ENCODE measurements at places on chromosomes 13 and 19.

DNA sequence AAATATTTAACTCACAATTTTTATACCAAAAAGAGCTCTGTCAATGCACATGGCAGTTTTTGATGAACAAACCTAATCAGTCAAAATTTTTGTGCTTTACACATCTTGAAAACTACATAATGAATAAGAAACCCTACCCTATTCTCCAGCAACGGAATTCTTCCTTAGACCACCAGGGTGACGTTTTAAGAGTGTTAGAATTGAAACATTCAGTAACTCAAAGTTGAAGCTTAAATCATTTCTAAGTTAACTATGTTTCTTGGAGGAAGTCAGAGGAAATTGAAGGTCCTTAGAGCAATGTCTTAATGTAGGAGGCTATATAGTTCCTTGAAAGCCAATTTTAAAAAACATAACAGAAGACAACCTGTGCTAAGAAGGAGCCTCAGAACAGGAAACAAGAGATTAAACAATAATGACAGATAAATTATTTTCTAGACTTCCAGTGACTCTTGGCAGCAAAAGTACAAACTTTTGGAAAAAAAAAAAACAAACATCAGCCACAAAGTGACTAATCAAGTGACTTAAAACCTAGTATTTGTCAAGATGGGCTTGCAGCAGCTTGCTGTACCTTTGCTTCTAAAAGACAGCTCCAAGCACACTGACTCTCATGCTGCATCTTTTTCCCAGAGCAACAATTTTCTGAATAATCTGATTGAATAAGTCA is 6.2 kb downstream of the SPRY2 start:
- peak; percentile 36 for DNase-seq

DNA sequence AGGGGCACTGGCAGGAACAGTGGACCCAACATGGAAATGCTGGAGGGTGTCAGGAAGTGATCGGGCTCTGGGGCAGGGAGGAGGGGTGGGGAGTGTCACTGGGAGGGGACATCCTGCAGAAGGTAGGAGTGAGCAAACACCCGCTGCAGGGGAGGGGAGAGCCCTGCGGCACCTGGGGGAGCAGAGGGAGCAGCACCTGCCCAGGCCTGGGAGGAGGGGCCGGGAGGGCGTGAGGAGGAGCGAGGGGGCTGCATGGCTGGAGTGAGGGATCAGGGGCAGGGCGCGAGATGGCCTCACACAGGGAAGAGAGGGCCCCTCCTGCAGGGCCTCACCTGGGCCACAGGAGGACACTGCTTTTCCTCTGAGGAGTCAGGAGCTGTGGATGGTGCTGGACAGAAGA is 4.1 kb downstream of the KLK2 start:
- no peak for DNase-seq

DNA sequence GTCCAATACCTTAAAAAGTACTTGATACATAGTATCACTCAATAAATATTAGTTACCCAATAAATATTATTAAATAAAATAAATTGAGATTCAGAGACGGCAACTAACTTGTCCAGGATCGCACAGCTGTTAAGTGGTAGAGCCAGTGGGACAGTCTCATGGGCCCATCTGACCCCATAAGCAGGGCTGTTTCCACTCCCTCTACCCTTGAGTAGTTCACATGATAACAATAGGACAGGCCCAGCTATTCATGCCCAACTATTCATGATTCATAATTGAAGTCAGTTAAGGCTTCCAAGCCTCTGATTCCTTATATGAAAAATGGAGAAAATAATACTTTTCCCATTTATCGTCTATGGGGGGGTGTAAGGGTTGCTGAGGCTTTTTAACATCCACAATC is 78.2 kb downstream of the C13orf42 start:
- no peak for DNase-seq

DNA sequence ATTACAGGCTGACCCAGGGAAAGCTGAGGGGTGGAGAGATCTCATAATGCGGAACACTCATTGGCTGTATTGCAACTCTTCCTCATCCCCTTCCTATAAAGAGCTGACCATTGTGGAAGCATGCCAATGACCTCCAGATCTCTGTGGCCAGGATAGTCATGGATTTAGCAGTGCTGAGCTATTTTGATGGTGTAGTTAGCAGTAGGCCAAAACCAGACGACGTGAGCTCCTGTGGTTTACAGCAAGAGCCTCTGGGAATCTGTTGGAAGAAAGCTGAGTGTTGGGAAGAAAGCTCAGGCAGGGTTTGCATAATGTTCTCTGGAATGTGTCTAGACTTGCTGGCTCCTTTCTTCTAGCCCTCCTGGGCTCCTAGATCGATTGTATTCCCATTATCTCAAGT is 187.5 kb upstream of the GPC6 start:
- peak; percentile 5 for DNase-seq

GRCh38 chr19:3725640-3726310 is 17.6 kb downstream of the TJP3 start:
- peak; percentile 27 for DNase-seq

GRCh38 chr19:5191091-5191490 is 149.5 kb downstream of the PTPRS start:
- DNase-seq: peak; percentile 67

DNA sequence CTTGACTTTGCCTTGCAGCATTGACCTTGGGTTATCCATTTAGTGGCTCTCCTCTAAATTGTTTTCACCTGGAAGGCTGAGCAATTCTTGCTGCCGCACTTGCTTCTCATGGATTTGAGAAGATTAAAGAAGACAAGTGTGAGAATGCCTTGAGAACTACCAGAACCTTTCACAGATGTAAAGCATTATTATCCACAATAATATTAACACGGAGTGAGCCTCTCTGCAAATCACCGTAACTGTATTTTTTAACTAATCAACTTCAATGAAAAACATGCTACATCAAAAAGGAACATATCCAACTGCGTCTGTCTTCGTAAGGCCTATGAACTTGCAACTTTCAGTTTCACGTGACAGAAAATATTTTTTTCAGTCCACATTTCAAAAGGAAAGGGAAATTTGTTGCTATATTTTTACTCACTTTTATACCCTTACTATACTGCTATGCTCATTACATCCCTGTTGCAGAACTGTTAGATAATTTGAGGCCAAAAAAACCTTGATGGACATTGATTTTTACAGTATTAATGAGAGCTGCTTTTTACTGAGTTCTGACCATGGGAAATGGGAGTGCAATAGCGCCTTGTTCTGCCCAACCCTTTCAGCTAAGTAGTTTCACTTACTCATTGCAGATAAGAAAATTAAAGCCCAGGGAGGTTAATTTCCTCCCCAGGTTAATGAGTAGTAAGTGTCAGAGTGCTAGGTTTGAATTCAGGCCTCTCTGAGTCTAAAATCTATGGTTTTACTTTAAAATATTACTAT is 93.8 kb upstream of the RAP2A start:
- no peak for DNase-seq

DNA sequence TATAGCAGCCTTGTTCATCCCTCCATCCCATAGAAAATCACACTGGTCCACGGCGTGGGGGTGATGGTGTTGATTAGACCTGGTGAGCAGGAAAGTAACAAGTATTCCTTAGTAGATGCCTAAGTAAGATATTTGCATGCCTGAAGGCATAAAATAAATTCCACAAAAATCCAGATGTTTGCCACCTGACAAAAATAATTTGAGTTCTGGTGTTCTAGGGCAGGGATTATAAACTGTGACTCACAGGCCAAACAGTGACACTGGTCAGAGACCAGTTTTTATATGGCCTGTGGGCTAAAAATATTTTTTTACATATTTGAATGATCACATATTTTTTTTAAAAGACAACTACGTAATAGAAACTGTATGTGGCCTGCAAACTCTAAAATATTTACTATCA is 310.7 kb downstream of the RFC3 start:
- peak; percentile 81 for DNase-seq

- peak; percentile 92 for DNase-seq
Observed at GRCh38 chr19:3969435-3970312, 1.2 kb downstream of the DAPK3 start.
